ENCODE measurements at places on chromosomes 1 and 21.

GRCh38 chr1:196319301-196319700, 288.9 kb downstream of the KCNT2 start:
- no peak for DNase-seq

GRCh38 chr1:23801876-23802275, 1.3 kb upstream of the GALE start:
- DNase-seq, result no peak

- DNase-seq, result no peak
Observed at GRCh38 chr1:76635784-76636183, 231.5 kb upstream of the ST6GALNAC5 start.

DNA sequence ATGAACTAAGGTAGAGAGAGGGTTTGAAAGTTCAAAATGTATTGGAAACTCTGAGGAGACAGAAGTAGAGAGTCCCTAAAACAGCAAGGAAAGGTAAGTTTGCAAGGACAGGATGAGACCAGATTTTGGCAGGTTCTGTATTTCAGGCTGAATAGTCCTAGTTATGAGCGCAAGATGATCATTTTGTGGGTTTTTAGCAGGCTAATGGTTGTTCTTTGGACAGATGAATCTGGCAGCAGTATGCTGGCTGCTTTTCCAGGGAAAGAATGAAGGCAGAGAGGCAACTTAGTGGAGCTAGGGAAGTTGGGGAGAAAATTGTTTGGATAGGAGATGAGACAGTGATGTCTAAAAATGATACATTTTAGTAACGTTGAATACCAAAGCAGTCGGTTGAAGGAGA, 243.5 kb upstream of the NRIP1 start:
- no peak for DNase-seq

- no peak for DNase-seq
Observed at GRCh38 chr1:170277985-170278384, 132.2 kb downstream of the NTMT2 start.

- no peak for DNase-seq
Observed at GRCh38 chr1:216815260-216816131, 92.3 kb upstream of the ESRRG start.

DNA sequence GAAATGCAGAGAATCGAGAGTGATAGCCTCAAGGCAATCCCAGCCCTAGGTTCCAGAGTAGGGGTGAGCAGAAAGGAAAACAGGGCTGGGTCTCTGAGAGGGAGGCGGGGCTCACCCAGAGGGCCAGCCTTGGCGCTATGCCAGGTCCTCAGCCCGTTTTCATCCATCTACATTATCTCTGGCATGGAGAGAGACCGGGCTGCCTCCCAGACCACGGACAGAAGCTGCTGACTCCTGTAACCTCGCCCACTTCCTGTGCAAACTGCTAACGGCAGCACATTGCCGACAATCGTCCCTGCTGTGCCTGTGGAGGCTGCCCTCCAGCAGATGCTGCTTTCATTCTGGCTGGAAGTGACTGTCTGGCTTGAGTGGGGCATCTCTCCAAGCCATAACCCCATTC, 569.1 kb downstream of the NPHP4 start:
- DNase-seq, result no peak

DNA sequence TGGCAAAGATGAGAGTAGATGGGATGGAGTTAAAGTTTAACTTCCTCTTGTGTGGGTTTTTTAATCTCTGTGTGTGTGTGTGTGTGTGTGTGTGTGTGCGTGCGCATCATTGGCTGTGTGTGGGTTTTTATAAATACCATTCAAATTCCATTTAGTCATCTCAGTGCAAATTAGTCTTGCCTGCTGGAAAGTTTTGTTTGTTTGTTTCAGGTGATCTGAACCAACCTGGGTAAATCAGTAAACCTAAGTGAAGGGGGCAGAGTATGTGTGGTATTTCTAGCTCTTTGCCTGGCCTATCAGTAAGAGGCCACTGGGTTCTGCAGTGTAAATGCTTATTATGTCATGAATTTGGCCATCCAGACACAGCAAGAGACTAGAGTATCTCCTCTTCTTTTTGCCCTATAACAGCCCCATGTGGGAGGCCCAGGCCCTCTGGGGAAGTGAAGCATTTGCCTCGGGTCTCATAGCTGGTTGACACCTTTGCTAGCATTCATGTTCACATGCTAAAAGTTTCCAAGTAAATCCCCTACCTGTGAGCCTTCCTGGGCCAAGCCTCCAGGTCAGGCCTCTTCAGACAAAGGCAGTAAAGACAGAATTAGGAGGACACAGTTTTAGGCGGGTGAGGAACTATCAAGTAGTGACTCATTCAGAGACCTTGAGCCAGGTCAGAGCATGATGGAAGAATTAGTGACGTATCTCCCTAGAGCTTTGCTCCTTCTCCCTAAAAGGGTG, 14.7 kb downstream of the INTS3 start:
- no peak for DNase-seq

- no peak for DNase-seq
Observed at GRCh38 chr1:32937061-32937460, 27.5 kb downstream of the RNF19B start.

DNA sequence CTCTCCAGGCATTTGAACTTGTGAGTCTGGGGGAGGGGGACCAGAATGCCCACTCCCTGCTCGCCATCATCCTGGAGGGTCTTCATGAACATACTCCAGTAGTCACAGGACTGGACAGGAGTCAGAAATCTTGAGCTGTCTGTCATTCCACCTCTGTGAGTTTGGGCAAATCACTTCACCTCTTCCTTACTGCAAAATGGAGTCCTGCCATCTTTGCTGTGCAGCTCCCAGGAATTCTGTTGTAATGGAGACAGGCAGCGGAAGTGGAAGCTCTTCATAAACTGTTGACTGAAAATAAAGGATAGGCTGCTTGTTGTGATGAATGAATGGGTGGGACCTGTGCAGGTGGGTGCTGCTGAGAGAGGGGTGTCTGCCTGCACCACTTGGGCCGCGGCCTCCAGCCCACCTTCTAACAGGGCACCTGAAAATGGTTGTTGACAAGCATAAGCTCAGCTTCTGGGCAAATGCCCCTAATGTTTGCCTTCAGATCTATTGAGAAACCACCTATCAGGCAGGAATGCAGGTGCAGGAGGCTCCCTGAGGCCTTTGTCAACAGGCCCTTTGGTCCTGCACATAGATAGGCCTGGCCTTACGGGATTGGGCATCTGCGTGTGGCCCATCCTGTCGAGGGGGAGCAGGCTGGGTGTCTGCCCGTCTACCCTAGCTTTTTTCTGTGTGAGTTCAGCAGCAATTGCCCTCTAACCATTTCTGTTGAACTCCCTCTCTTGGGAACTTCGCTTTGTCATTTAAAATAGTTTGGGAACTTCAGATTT, 321.0 kb downstream of the RPS6KC1 start:
- no peak for DNase-seq

GRCh38 chr21:31557421-31558188, 101.9 kb upstream of the SOD1 start:
- DNase-seq, result no peak

GRCh38 chr1:47692196-47692595, 254.4 kb downstream of the FOXD2 start:
- DNase-seq, result no peak

- DNase-seq, result no peak
Observed at GRCh38 chr21:29771491-29772066, 168.2 kb downstream of the GRIK1 start.

- peak; percentile 47 for DNase-seq
Observed at GRCh38 chr21:31184459-31184858, 146.2 kb upstream of the KRTAP19-8 start.

DNA sequence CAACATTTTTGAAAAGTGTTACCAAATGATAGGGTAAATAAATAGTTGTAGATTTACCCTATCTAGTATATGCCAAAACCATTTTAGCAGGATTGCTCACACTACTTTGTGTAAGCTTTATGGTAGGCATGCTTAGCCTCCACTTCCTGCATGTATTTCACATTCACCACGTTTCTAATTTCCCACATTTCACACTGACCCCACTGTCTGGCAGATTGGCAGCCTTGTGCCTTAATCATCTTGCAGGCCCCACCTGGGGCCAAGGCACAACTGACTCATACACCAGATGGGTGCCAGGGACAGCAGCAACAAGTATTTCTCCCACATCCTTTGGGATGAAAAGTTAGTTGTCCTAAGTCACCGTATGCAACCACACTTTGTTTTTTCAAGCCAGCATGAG, 21.2 kb upstream of the CENPF start:
- no peak for DNase-seq

DNA sequence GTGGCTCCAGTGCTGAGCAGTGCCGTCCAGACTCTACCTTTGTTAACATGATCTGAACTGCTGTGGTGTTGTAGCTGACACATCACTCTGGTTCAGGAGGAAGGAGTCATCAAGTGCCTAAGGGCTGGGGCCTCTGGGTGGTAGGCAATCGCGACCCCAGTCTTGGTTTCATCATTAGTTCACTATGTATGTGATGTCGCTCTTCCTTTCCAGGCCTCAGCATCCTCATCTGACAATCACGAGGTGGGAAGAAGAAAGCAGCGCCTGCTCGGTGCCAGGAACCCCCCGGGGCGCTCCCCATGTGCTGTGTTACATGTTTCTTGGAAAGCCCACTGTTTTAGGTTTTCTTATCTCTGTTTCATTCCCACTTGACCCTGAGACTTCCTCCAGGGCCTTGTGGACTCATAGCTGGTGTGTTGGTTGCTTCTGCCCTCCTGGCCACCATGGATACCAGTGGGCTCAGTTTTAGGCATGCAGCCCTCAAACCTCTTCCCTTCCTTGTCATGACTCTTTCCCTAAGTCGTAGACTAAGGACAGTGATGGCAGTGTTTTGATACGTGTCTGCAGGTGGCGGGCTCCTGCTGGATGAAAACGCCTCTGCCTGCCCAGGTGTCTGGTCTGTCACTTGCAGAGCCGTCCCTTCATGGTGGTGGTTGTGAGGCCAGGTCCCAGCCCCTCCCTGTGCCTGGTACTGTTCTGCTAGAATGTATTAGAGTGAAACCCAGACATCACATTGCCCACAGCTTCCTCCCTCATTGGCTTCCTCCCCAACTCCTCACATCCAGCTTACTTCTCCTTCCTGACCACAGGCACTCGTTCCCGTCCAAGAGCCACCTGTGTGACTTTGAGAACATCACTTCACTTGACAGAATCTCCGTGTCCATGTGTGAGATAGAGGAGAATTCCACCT, 17.2 kb upstream of the FOXO6 start:
- no peak for DNase-seq

GRCh38 chr1:216464489-216464888, 41.2 kb upstream of the USH2A start:
- no peak for DNase-seq

DNA sequence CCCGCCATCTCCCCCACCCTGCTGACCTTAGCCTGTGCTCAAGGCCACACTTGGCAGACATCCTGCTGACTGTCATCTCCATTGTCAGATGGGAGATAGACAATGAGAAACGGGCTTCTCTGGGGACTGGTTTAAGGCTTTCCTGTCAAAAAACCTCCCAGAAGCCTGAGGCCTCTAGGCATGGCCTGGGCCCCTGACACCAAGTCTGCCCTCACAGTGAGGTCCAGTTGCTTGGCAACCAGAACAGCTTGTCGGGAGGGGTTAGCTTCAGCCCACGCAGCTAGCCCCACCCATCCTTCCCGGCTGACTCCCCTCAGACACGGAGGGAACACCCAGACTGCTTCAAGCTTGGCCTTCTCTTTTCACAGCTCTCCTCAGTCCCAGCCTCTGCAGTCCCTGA, 11.0 kb downstream of the PLEKHA6 start:
- no peak for DNase-seq

GRCh38 chr1:204980840-204981405, 62.1 kb upstream of the CNTN2 start:
- DNase-seq, result no peak

DNA sequence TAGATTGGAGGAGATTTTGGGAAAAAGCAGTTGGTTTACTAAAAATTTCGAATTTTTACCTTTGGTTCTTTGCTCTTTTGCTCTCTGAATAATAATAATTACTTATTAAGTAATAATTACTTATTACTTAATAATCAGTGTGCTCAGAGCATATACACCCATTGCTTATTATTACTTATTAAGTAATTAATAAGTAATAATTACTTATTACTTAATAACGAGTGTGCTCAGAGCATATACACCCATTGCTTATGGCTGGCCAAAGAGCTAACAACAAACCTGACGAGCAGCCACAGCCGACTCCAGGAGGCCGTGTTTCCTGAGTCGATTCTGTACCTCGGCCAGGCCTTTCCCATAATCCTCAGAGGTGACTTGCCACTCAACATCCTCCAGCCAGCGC, 20.5 kb downstream of the SPTA1 start:
- no peak for DNase-seq

- DNase-seq, result no peak
Observed at GRCh38 chr21:35294231-35294898, 245.3 kb upstream of the RUNX1 start.

- no peak for DNase-seq
Observed at GRCh38 chr1:86782482-86782881, 78.1 kb downstream of the SH3GLB1 start.

- DNase-seq, result no peak
Observed at GRCh38 chr1:113133038-113133437, 60.0 kb downstream of the LRIG2 start.

DNA sequence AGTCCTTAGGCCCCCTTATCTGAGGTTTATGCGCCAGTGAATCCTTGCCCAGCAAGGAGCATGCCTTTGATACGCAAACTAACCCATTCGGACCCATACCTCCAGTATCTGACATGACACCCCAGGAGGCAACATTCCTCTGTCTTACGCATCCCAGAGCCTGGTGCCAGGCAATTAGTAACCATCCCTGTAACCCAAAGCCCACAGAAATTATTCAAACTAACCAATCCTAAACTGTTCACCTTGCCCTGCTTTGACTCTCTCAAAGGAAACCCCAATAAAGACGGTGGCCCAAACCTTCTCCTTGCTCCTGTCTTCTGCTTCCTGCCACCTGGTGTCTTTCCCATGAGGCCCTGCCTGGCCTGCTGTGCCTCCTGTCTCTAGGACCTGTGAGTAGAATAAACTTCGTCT, 36.4 kb downstream of the ZNF496 start:
- no peak for DNase-seq

- no peak for DNase-seq
Observed at GRCh38 chr1:241113557-241113956, 243.4 kb downstream of the RGS7 start.

DNA sequence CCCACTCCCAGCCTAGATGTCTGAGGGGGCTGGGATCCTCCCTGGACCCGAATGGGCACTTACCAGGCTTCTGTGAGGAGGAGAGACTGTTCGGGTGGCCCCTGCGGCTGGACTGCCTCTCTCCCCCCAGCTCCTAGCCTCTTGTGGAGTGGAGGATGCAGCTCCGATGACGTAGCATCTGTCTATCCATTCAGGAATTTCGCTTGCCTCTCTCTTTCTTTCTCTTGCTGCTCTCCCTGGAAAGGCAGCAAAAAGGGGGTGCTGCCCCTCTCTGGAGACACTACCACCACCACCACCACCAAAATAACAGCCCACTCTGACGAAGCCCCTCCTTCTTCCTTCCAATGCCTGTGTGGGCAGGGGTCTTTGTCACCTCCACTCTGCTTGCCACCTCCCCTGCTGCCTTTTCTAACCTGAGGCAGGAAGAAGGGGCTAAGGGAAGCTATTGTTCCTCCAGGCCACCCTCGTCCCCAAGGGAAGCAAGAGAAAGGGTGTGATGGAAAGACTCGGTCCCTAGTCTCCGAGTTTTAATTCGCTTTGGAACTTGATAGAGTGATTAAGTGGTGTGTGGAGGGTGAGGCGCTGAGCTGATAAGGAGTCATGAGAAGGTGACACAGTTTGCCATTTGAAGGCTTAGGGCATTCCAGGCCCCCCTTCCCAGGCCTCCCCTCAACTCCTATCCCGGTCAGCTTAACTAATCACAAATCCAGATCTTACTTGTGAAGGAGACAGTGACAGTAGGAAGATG, 60.5 kb downstream of the RHBG start:
- DNase-seq, result no peak

GRCh38 chr1:232597721-232598120, 32.2 kb downstream of the SIPA1L2 start:
- no peak for DNase-seq

All from stimulated activated CD8-positive, alpha-beta memory T cell treated with anti-CD3 and anti-CD28 coated beads, Interleukin-4, amount 100 ng/mL, for 4 hours (primary cell).